ENCODE measurements at places on chromosomes 6 and 20.

DNA sequence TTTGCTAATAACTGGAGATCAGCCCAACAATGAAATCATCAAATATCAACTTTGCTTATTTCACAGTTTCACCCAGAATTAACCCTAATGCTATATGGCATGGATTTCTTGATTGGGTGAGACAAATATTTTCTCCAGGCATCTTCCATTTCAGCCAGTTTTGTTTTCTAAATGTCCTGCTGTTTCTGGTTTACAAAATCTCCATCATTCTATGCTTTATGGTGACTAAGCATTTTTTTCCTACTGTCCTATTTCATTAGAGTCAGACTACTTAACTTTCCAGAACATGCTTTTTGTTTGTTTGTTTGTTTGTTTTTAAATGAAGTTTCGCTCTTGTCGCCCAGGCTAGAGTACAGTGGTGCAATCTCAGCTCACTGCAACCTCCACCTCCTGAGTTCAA is 59.5 kb upstream of the EXOC2 start:
- no peak for DNase-seq

DNA sequence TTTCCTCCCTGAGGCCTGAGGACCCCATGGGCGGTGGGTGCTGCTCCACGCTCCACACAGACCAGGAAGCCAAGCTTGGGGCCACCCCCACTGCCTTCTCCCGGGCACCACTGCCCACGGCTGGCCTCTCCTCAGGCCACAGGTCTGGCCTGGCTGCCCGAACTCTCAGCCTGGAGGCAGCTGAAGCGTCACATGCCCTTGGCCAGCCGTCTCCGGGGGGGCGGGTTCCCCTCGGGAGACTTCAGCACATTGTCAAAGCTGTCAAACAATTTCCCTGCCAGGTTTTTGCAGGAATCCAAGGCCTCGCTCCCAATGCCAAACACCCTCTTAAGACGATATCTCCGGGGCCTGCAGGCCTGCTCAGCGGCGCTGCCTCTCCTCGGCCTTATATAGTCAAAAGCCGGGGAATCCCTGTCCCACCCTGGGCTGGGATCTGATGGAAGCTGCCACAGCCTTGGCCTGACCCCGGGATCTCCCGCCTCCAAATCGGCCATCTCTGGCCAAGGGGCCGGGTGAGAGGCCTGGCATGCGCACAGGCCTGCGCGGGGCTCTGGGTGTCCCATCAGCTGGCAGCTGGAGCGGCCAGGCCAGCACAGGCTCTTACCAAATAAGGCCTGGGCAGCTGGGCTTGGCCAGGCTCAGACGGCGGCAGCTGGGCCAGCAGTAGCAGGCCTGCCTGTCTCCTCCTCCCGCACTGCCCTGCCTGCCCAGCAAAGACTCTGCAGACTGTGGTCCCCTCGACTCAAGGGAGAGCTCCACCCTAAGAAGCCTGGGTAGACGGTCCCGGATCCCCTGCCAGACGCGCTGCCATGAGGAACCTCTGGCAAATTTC is 49.7 kb downstream of the RBM38 start:
- DNase-seq: no peak

DNA sequence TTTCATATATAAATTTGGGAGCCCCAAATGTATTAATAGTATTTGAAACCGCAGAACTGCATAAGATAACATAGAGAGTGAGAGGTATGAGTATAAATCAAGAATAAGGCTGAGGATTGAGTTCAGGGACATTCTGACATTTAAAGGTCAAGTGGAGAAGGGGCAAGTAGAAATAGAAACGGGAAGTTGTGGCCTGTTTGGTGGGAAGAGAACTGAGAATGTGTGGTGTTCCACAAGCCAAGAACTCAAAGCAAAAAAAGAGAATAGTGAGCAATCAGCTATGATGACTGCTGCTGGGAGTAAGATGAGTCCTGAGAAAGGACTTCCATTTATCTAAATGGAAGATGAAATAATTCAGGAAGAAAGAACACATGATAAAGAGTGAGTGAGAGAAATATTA is 418.4 kb downstream of the CD109 start:
- DNase-seq: no peak

- no peak for DNase-seq
Observed at GRCh38 chr6:96626759-96627364, 63.9 kb downstream of the FHL5 start.

DNA sequence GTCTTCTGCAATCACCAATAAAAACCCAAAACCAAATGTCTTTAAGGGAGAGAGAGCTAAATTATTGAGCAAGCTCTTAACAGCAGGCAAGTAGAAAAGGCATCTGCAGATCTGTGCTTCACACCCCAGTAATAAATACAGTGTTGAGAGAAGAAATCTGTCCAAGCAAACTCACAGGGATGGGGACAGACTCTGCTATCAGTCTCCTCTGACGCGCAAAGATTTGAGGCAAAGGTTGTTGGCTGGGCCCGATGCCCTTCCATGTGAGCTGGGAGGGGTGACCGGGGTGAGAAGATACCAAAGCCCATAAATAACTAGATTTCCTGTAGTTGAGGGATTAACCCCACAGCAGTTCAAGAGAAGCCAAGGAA is 315.2 kb upstream of the SOX4 start:
- DNase-seq: no peak

GRCh38 chr20:20824924-20825584 is 112.6 kb upstream of the RALGAPA2 start:
- peak; percentile 17 for DNase-seq

GRCh38 chr6:112846681-112847080 is 499.6 kb downstream of the RFPL4B start:
- no peak for DNase-seq

- no peak for DNase-seq
Observed at GRCh38 chr6:41798901-41799558, 11.5 kb downstream of the TOMM6 start.

- no peak for DNase-seq
Observed at GRCh38 chr6:117464700-117465099, 17.8 kb upstream of the DCBLD1 start.

DNA sequence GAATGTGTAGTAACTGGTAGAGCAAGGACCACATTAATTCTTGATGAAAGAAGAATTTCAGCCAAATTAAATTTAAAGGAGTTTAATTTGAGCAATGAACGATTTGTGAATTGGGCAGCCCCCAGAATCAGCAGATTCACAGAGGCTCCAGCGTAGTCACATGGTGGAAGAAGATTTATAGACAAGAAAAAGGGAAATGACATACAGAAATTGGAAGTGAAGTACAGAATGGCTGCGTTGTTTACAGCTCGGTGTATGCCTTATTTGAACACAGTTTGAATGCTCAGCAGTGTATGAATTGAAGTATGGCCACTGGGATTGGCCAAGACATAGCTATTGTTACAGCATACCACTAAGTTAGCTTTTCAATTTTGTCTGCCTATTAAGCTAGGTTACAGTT is 173.6 kb upstream of the ARG1 start:
- no peak for DNase-seq

GRCh38 chr6:41332241-41332640 is 3.2 kb upstream of the NCR2 start:
- no peak for DNase-seq

DNA sequence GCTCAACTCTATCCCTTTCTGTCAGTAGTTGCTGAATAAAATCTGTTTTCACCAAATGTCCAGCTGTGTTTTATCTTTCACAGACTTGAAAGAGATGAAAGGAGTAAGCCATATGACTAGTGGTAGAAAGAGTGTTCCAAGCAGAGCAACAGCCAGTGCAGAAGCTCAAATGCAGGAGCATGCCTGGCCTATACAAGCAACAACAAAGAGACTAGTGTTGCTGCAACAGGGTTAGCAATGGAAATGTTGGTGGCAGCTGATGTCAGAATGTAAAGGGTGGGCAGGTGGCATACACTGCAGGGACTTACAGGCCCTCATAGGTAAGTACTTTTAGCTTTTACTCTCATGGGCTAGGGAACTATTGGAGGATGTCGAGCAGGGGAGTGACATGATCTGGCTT is 5.2 kb upstream of the HINT3 start:
- no peak for DNase-seq

DNA sequence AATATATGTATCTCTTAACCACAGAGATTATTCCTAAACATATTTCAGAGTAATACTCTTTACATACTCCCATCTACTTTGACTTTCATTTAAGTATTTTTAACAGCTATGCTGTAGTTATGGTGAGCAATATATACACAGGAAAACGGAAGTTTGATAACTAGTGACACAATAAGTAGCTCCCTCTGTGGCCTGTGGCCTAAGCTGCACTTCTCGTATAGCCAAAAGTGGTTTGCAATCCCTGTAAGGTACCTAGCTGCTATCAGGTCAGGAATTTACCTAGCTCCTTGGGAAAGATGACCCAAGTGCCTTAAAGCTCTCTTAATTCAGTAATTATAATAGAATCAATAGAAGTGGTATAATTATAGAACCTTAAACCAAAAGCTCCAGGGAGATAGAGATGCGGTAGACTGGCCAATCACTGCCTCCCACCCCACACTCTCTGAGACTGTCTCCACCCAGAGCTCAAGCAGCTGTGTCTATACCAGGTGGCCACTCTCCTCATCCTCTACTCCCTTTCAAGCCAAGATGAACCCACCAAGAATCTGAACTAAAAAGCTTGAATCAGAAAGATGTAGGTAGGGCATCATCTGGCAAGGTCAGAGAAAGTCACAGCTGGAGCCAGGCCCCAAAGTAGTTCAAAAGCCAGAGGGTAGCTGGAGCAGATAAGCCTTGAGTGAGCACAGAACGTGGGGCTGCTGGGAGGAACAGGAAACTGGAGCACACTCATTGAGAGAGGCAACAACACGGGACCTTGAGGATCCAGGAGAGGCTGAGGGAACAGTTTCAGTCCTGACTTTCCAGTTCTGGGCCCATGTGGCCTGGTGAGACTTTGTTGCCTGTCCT is 84.9 kb upstream of the ASF1A start:
- no peak for DNase-seq

- no peak for DNase-seq
Observed at GRCh38 chr6:111423960-111424846, 58.8 kb downstream of the REV3L start.

DNA sequence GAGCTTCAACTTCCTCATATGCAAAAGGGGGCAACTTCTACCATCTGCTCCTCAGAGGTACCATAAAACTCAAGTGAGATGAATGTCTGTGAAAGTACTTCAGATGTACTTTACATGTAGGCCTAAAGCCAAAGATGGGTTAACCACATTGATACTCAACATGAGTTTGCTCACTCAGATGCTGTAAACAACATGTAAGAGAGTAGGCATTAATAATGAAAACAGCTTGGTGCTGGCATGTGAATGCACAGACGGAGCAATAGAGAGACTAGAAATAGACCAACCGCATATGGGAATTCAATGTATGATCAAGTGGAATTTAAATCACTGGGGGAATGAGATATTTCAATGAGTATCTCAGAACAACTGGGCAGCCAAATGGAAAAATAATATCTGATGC is 143.8 kb upstream of the CDYL start:
- DNase-seq: no peak

DNA sequence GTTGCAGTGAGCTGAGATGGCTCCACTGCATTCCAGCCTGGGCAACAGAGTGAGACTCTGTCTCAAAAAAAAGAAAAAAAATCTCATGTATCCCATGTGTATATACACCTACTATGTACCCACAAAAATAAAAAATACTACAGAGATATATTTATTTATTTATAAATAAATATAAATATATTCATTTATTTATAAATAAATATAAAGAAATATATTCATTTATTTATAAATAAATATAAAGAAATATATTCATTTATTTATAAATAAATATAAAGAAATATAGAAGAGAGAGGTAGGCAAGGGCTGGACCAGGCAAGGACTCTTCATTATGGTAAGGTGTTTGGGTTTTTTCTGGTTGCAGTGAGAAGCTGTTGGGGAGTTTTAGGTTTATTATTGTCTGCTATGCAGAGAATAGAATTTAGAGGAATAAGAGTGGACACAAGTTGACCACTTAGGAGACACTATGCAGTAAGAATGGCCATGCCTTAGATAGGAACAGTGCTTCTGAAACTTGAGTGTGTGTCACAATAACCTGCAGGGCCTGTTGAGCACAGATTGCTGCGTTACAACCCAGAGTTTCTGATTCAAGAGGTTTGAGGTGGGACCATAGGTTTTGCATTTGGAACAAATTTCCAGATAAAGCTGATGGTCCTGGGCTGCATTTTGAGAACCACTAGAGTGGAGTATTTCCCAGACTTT is 254.2 kb downstream of the EYA4 start:
- no peak for DNase-seq

DNA sequence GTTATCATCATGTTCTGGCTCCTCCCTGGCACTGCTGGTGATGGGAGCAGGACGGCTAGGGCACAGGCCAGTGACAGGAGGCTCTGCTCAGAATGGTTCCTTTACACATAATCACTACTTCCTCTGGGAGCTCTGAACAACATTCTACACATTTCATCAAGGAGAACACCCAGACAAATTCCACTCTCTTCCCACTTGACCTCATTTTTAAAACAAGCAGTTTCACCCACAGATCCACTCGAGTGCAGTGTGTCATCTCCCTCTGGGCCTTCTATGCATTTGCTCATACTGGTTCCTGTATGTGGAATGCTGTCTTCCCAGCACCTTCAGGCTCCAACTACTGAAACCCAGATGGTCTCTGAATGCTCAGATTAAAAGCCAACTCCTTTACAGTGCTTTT is 84.8 kb downstream of the ELOVL5 start:
- no peak for DNase-seq

DNA sequence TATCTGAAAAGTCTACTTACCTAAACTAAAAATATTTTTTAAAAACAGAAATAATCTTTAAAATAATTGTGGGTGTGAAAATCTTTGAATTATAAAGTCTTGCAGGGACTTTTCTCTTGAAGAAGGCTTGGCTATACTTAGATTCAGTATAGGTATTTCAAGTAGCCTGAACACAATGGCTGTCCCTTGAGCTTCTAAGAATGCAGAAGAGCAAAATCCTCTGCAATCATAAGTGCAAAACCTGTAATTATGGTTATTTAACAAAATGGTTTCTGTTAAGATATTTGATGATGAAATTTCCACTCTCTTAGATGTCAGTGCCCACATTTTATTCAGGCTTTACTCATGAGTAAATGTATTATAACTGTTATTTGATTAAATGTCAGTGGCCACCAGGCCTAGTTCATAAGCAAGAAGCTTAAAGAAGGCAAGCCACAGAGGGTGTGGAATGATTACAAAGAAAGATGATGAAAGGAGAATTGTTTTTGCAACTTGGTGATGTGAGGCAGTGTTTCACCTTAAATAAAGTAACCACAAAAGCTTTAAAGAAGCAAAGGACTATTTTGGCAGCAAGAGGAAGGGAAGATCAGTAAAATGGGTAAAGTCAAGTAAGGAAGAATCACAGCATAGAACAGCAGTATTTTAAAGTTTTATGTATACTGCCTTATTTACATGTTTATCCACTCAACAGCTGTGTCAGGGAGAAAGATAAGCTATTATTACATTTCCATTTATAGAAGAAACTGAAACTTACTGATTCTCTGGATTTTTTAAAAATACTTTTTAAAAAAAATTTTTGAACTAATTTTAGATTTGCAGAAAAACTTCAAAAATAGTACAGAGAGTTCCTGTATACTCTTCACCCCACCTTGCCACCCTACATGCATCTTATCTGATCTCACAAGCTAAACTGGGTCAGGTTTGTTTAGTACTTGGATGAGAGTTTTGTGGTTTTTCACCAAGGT is 351.2 kb upstream of the RUNX2 start:
- DNase-seq: no peak
